T-cell (primary cell): ENCODE measurements at places on chromosomes 16 and 17. TPM values are rescaled to one million over a fixed set of nuclear protein-coding genes. Genes with fewer than 3 reads are reported as not detected.

EDC4 gene
- total RNA-seq, result 136 TPM

DNA sequence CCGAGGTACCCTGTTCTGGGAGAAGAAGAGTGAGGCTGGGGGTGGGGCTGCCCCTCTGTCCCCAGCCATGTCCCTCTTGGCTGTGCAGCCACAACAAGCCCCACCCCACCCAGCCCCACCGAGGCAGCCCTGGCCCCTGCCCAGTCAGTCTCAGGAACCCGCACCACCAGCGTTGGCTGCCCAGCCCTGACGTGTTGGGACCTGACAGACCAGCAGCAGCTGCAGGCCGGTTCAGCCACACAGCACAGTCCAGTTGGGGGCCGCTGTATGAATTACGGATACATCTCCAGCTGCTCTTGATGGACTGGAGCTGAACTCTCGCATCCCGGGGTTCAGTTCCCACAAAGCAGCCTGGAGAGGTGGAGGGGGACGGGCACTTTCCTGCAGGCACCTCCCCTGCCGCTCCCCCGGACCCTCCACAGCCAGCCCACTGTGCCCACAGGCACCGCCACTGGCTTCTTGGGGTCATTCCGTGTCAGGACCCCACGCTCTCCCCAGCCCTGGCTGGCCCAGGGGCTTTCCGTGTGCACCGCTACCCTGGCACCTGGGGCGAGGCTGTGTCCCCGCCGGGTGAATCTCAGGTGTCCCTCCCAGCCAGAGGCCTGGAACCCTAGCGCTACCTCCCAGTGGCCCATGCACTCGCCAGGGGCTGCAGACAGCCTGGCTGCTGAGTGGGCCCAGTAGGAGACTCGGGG is 7.1 kb downstream of the CDH15 start:
- no peak for DNase-seq

DNA sequence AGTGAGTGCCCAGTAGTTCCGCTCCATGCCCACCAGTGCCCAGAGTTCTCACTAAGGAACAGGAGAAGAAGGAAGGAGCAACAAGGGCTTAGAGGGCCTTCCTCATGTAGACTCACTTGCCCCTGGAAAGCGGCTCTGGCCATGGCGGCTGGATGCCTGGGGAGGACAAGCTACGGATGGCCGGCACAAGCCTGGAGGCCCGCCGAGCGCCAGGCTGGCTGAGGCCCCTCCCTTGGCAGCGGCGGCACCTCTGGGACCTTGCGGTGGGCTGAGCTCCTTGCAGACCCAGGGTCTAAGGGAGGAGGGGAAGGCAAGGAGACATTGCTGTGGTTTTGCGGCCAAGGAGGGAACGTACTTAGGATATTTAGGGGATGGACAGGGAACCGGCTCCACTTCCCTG is 160.1 kb downstream of the SALL1 start:
- DNase-seq, result no peak

- DNase-seq, result no peak
Measured at GRCh38 chr16:87959391-87959990, 8.3 kb downstream of the BANP start.

- DNase-seq, result no peak
Measured at GRCh38 chr17:71286625-71287024, 834.2 kb upstream of the SOX9 start.

DNA sequence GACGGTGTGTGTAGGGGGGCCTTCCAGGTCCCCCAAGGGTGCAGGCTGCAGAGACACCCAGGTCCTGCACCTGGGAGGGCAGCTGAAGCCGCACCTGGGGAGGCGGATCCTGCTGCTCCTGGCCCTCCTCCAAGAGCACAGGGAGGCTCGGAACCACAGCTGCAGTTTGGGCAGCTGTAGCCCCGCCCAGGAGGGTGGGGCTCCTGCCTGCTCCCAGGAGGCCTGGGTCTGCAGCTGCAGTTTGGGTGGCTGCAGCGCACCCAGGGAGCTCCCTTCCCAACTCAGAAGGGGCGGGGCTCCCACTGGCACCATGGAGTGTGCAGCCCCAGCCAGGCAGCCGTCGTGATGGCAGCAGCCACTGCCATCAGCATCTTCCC is 69.4 kb upstream of the NKD1 start:
- DNase-seq, result no peak

TP53TG3F gene
- total RNA-seq, result not detected

CD300LG gene
- total RNA-seq, result not detected

GRCh38 chr17:74850310-74850709 is 9.4 kb downstream of the GRIN2C start:
- no peak for DNase-seq

DNA sequence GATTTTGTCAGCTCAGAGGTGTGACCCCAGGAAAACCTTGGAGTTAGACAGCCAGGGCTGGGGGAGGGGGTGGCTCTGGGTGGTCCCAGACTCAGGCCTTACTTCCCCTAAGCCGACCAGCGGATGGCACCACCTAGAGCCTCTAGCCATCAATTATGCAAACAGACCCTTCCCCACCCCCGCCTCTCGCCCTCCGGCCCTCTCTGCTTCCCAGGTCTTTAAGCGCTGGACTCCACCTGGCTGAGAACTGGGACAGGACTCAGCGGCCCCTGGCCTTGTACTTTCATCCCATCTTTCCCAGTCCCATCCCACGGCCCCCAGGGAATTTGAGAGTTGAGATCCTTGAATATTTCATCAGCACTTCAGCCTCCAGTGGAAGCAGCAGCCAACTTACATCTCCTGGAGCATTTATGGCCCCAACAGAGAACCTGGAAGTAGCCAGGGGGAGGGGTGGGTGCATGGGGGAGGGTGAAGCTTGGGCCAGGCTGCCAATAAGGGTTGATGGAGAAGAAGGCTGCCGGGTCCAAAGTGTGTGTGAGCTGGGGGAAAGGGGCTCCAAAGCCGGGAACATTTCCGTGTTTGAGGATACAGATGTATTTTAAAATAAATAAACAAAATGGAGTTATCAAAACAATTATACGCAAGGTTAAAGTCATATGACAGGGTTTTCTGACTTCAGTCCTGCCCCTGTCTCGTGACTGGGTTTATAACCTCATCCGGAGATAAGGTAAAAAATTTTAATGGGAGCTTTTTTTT is 7.5 kb upstream of the JUP start:
- no peak for DNase-seq
